Gastrocnemius medialis (tissue), 4 donors: ENCODE measurements at places on chromosomes 7 and 10.

GRCh38 chr7:93949423-93949822 is 27.9 kb downstream of the GNG11 start:
- no peak for DNase-seq

DNA sequence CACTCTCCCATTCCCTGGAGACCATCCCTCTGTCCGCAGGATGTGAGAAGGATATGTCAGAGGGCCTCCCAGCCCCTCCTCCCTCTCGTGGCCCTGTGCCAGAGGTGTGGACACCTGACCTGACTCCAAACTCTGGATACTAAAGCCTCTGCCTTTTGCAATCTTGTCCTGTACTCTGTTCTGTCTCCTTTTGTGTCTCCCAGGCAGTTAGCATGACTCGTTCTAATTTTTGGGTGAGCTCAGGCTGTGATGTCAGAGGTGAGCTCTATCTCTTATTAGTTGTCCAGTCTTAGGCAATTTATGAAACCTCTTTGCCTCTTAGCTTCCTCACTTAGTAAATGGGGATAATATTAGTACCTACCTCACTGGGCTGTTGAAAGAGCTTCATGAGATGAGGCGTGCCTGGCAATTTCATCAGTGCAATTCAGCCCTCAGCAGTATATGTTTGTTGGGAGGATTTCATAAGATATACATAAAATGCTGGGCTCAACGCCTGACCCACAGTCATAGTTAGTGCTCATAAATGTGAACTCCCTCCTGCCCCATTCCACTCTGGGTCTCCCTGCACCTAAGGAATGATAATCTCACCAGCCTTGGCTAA is 10.9 kb downstream of the MARVELD1 start:
- DNase-seq: no peak

GRCh38 chr7:153445641-153446040 is 606.6 kb upstream of the DPP6 start:
- DNase-seq: no peak

DNA sequence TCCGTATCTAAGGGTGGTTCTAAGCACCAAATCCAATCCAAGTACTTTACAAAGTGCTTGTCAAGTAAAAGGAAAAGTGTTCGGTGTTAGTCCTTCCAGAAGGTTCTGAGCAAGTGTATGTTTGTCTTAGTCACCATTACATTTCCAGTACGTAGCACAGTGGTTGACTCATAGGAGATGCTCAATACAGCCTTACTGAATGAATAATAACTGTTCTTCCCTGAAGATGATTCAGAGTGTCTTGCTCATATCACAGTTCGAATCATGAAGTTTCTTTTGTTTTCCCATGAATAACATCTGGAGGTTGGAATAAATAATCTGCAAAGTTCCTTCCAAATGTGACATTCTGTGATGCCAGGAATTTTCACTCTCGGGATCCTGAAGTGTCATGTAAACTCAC is 53.4 kb downstream of the WNT2 start:
- DNase-seq: no peak

- DNase-seq: no peak
Observed at GRCh38 chr10:110512461-110513187, 14.9 kb downstream of the DUSP5 start.

GRCh38 chr7:104416866-104417393 is 88.5 kb downstream of the LHFPL3 start:
- DNase-seq: no peak

DNA sequence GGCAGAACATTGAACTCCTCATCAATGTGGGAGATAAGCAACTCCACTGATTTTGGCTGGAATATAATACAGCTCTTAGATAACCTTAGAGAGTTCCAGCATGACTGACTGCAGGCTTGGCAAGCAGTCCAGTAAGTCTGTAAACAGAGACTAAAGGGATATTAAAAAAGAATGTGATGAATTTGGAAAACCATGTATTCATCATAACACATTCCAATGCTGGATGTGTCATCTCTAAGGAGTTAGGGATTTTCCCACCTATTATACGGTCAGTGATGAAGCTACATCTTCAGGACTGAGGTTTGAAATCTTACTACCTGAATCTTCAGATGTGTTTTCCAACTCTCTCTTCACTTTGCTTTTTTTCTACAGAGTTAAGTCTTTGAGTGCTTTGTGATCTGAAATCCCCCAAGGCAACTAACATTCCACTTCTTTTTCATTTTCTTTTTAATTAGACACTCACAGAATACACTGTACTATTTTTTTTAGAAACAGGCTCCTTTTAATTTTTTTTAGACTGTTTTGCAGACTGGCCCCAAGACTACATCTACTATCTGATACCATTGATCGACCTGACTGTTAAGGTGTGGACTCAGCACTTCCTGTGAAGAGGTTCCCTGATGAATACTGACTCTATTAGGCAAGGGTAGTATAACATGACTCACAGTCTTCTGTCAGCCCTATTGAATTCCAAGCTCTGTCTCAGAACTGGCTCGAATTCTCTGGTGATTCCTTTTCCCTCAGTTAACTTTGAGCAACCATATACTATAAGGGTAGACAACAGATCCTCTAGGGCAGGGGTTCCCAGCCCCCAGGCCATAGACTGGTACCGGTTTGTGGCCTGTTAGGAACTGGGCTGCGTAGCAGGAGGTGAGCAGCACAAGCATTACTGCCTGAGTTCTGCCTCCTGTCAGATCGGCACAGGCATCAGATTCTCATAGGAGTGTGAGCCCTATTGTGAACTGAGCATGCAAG is 678.2 kb downstream of the GRM8 start:
- no peak for DNase-seq

DNA sequence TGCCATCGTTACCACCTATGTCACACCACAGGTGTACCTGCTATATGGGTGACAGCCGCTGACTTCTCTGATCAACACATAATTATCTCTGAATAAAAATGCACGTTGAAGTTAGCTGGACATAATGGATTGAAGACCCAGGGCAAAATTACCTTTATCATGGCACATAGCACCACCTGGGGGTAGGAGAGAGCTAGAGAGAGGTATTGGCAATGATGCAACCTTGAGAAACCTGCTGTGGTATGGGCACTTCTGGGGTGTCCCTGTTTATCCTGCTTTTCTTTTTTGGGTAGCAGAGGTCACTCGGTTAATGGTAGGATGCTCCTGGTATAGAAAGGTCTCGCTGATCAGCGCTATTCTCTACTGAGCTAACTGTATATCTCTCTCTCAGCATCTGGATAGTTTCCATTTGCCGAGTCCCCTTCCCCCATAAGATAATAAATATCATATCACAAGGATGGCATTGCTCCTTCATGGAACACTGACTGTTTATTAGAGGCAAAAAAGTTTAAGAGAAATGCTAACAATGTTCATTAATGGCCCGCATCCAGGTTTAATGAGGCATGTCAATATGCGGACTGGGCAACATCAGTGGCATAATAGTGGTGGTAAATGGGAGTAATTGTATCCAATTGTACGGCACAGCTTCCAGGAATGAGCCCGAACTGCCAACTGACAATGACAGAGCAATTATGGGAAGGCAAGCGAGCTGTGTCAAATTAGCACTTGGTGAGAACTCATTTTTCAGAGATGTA is 323.1 kb downstream of the TFEC start:
- no peak for DNase-seq

DNA sequence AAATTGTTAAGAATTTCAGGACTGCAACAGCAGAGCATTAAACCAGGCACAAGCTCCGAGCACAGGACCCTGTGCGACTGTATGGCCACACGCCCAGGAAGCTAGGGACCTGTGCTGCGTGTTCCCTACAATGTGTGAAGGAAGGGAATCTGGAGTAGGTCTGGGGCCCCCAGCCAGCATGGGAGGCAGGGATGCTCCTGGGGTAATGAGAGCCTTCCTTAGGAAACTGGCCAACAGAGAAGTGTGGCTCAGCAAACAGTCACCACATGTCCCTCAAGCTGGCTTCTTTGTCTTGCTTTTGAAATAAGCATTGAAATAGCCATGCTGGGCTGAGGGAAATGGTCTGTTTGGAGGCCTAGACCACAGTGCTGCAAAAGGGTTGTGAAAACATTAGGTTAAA is 8.2 kb downstream of the BLNK start:
- no peak for DNase-seq
